Osteocyte (in vitro differentiated cells): ENCODE measurements at places on chromosomes 13 and 19. TPM values are rescaled to one million over a fixed set of nuclear protein-coding genes. Genes with fewer than 3 reads are reported as not detected.

GRCh38 chr13:93805736-93806135 is 579.1 kb downstream of the GPC6 start:
- H3K27me3 ChIP-seq, result no peaks in the 10 kb centered on the region
- H3K4me1 ChIP-seq, result peaks cover 23% of the 10 kb centered on the region
- H3K36me3 ChIP-seq, result peaks cover 8% of the 10 kb centered on the region
- no peak overlapping the region for H3K27ac ChIP-seq

- peak overlapping the region; percentile 5 for H3K27ac ChIP-seq
- H3K27me3 ChIP-seq, result peaks cover 19% of the 10 kb centered on the region
- no peak for DNase-seq
- no peak overlapping the region for H3K4me3 ChIP-seq
- peaks cover 9% of the 10 kb centered on the region for H3K4me1 ChIP-seq
Measured at GRCh38 chr13:94656766-94657165, 55.1 kb downstream of the GPR180 start.

DNA sequence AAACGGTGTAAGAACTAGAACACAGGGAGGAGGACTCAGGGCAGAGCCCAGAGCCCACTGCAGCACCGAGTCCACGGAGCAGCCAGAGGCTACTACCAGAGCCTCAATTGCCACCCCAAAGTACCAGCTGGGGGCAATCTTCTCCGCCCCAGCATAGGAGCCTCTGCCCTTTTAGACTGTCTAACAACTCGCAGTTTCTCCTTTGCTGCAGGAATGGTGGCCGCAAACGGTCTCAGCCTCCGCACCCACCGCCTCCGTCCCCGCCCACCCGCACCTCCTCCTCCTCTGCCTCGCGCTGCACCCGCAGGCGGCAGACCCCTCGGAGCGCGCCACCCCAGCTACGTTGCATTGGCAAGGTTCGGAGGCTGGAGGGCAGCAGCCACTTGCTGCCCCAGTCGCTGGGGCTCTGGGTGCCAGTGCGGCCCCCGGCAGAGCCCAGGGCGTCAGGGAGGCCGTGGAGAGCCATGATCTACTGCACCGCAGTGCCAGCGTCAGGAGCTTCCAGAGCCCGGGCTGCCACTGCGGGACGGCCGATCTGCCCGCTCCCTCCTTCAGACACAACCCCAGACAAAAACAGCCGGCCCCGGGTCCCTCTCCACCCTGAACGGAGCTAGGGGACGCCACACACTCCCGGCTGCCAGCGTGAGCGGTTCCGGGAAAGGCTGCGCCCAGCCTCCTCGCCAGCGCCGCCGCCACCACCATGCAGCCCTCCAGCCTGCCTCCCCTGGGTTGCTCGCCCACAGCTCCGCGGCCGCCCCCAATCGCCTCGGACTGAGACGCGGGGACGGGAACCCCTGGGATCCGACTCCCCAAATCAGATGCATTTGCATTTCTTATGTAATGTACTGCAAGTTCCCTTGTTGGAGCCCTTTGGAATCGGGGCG is 1.8 kb downstream of the FGF14 start:
- DNase-seq, result no peak
- H3K27me3 ChIP-seq, result peaks cover 69% of the 10 kb centered on the region
- H3K4me1 ChIP-seq, result peaks cover 27% of the 10 kb centered on the region
- H3K36me3 ChIP-seq, result no peaks in the 10 kb centered on the region
- H3K4me3 ChIP-seq, result peak overlapping the region; percentile 48

The HIPK4 gene
- total RNA-seq, result 0.21 and 0.29 TPM in 2 replicates

DNA sequence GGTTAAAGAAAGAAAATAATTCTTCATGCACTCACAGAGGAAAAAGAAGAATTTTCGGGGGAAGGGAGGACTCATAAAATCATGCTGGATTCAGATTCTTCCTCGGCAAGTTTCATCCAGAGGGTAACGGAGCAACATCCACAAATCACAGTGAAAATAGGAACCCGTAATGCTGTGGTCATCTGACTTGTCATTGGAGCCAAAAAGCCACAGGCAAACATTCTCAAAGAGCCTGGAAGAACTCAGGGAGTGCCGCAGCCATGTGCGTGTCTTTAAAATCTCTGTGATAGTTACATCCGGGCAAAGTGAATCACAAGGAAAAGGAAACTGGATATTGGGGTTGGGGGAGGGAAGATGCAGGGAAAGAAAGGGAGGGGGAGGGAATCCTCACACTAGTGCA is 33.0 kb upstream of the VSTM2B start:
- no peaks in the 10 kb centered on the region for H3K36me3 ChIP-seq
- H3K4me3 ChIP-seq, result no peak overlapping the region
- no peaks in the 10 kb centered on the region for H3K4me1 ChIP-seq
- no peak overlapping the region for H3K27ac ChIP-seq
- no peak for DNase-seq
- H3K27me3 ChIP-seq, result no peaks in the 10 kb centered on the region

DNA sequence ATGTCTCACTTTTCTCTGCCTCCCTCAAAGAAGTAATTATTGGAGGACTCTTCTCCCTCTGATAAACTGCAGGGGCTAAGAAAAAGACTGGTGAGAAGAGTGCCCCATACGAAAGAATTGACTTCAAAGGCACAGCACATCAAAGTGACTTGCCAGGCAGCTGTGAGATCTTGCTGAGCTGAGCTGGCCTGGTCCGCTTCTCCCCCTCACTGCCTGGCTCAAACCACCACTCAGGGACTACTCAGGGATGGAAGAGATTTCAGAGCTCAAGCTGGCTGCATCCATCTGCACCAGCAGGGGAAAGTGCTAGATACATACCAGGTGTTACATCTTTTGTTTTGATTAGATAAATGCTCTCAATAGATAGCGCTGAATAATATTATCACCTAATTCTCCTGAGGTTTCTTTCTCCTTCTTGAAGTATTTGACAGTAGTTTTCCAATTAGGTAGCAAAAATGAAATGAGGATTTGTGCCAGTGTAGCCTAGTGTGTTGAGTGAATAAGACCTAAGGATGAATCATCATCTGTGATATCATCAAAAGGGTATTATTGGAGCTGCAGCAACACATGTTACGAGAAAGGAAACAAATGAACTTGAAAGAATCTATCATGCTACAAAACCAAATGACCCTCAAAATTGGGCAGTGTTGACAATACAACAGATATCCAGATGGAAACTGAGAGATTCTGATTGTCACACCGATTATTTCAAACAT is 379.8 kb downstream of the TBC1D4 start:
- H3K4me1 ChIP-seq, result peaks cover 13% of the 10 kb centered on the region
- H3K36me3 ChIP-seq, result no peaks in the 10 kb centered on the region
- H3K27ac ChIP-seq, result no peak overlapping the region
- H3K4me3 ChIP-seq, result no peak overlapping the region
- no peak for DNase-seq
